Upper lobe of right lung (tissue), 1 donor: ENCODE measurements at places on chromosomes 6 and 20.

GRCh38 chr6:33781131-33781975, 7.6 kb downstream of the LEMD2 start:
- DNase-seq: no peak

DNA sequence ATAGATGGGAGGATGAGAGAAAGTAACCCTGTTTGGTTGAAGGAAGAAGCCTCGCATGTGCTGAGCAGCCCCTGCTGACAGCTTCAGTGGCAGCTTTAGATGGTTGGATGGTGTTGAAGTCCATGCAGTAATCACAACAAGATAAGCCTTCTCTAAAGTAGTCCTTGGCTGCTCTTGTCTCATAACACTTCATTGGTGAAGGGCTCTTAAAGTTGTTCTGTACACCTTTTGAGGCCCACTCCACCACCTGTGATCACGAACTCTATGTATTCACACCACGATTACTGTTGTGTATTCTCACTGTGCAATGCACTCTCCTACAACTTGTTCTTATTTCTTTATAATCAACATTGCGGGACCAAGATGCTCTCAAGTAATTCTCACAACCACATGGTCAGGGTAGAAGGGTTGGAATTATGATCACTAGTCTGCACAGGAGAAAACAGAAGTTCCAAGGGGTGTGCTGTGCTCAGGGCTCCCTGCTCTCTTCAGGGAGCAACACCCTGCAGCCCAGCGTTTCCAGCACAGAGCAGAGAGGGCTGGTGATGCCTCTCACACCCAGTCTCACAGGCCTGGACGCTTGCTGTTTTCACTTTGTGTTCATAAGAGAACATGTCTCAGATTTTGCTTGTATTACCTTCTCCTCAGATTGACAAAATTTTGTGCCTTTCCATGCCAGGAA, 294.4 kb downstream of the SMOC2 start:
- DNase-seq: no peak

DNA sequence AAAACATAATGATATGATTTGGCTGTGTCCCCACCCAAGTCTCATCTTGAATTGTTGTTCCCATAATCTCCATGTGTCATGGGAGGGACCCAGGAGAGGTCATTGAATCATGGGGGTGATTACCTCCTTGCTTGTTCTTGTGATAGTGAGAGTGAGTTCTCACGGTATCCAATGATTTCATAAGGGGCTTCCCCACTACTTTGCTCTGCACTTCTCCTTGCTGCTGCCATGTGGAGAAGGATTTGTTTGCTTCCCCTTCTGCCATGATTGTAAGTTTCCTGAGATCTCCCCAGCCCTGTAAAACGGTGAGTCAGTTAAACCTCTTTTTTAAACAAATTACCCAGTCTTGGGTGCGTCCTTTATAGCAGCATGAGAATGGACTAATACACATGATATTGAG, 156.8 kb upstream of the PLCB4 start:
- DNase-seq: no peak

DNA sequence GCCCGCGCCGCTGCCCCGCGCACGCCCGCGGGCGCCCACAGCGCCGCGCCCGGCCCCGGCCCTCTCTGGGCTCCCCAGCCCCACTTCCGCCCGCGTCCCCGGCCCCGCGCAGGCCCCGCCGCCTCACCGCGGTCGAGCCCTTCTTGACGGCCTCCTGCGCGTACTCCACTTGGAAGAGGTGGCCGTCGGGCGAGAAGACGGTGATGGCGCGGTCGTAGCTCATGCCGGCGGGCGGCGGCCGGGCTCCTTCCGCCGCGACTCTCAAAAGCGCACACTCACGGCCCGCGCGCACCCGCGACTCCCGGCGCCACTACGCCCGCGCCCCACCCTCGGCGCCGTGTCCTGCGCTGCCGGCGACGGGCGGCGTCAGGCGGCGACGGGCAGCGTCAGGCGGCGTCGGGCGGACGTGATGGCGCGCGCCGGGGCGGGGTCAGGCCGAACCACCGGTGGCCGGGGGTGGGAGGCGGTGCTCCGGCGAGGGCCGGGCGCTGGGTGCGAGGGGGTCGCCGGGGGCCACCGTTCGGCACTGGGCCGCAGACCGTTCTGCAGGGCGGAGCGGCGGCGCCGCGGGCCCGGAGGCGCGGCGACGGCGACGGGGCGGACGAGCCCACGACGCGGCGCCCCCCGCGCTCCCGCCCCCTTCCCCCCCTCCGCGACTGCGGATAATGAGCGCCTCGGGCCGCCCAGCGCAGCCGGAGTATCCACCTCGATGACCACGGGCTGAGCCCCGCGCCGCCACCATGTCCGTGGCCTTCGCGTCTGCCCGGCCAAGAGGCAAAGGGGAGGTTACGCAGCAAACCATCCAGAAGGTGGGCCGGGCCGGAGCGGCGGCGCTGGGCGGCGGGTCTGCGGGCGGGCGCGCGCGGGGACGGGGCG, at the start of the genes PSMA7 and SS18L1:
TSS of gene PSMA7 (minus strand) at position 314 of the 876 bp plus-strand sequence. CDS start at position 223, 91 bp downstream.
TSS of gene SS18L1 (plus strand) at position 689 of the 876 bp plus-strand sequence. CDS start at position 741, 52 bp downstream.
- peak; percentile 95 for DNase-seq

- no peak for DNase-seq
Measured at GRCh38 chr6:4186385-4186784, 51.0 kb upstream of the ECI2 start.

DNA sequence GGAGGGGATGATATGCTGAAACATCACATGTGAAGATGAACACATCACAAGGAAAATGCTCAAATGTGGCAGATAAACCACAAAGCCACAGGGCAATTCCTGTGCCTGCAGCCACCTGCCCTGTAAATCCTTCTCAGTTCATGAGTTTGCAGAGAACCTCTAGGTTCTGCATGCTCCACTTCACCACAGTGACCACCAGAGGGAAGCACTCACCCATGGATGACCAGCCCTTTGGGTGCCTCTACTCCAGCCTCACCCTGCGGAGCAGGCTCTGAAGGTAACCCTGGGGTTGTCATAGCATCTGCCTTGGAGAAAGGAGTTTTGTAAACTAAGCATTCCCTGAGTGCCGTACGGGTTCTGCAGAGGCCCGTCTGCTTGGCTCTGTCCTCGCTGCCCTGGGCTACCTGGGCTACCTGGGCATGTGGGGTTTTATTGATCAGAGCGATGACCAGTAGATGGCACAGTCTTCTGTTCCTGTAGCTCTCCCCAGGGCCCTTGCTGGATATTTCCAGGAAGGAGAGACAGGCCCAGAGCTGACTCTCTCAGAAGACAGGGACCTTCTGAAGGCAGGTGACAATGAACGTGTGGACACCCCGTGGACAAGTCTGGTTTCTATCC, 31.7 kb upstream of the CST1 start:
- DNase-seq: no peak

DNA sequence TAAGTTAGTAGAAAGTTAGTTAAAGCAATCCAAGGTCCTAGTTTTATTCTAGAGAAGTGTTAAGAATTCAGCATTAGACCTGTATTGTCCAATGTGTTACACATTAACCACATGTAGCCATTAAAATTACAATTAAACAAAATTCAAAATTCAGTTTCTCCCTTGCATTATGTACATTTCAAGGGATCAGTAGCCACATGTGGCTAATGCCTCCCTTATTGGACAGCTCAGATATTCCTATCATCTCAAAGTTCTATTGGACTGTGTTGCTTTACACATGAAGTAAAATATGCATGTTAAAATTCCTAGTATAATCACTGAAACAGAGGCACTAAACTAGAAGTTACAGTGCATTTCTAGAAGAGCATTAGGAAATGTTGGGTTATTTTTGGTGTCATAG, 107.2 kb upstream of the SCGN start:
- DNase-seq: no peak

GRCh38 chr6:29702519-29703103, 20.6 kb upstream of the HLA-F start:
- peak; percentile 77 for DNase-seq

DNA sequence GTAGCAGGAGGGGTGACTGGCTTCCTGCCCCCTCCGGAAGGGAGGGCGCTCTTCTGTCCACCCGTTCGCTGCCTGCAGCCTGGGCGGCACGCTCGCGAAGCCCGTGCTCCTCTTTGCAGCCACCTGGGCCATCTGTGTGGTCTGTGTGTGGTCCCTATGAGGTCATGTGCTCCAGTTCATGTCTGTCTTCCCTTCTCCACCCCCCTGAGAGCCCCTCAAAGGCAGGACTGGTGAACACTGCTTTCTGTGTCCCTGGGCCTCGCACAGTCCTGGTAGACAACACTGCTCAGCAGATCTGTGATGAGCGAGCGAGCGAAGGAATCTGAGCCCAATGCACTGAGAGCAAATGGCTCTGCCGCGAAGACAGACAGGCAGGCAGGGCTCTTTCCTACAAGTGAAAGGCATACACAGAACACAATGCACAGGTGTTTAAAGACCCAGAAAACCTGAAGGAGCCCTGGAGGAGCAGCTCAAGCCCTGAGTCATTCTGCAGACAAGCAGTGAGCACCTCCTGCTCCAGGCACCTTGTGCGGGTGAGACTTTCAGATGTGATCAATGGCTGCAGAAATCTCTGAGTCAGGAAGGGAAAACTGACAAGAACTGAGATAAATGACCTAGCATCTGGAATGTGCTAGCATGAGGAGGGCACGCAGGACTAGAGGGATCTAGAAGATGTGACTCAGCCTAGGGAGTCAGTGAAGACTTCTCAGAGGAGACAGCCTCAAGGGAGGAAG, 27.1 kb downstream of the PPP1R3G start:
- no peak for DNase-seq

GRCh38 chr20:15163632-15164031, 826.2 kb upstream of the FLRT3 start:
- DNase-seq: no peak

GRCh38 chr20:49045440-49046086, 549 bp upstream of the CSE1L start:
- peak; percentile 74 for DNase-seq

GRCh38 chr6:45822873-45823272, 192.8 kb downstream of the CLIC5 start:
- no peak for DNase-seq

- no peak for DNase-seq
Measured at GRCh38 chr6:105872249-105872648, 213.9 kb upstream of the PRDM1 start.

- no peak for DNase-seq
Measured at GRCh38 chr6:50093938-50094272, 44.2 kb upstream of the DEFB112 start.

- DNase-seq: no peak
Measured at GRCh38 chr20:50282592-50283241, 92.1 kb downstream of the CEBPB start.

- DNase-seq: no peak
Measured at GRCh38 chr6:128415387-128415786, 105.0 kb downstream of the PTPRK start.

DNA sequence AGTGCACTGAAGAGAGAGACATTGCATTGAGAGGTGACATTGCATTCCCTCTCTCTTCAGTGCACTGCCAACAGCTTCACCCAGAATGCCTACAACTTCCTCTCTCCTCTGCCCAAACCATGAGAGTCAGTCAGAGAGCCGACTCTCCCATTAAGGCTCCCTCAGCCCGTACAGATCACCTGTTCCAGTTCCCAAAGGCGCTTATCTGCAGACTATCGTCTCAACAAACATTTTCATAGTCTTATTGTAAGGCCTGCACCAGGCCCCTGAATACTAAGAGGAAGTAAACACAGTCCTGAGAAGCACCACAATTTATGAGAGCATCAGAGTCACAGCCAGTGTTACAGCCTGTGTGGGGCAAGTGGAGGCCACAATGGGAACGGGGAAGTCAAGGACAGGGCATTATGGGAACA, 53.7 kb downstream of the GFOD1 start:
- DNase-seq: no peak

GRCh38 chr6:147054158-147054557, 150.1 kb upstream of the STXBP5 start:
- no peak for DNase-seq

DNA sequence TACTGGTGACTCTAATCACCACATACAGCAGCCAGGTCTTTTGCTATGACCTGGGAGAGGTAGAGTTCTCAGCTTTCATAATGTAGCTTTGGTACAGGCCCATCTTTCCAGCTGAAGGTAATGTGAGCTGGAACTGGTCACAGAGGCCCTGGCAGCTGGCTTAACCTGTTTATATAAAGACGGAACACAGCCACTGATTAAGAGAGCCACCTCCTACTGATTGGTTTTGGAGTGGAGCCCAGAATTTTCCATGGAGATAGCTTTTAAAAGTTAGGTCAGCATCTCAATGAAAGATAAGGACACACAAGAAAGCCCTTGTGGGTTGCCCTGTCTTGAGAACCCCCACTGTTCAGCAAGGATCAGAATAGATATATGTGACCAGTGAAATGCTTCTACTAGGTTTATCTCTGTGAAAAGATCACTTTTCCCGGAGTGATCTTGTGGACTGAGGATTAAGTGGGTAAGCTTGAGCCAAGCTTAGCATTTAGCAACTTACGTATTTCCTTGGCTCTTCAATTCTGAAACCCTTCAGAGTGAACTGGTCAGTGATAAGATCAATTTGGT, 213.7 kb upstream of the CITED2 start:
- DNase-seq: no peak

- DNase-seq: no peak
Measured at GRCh38 chr20:38985603-38986170, 23.5 kb downstream of the DHX35 start.

DNA sequence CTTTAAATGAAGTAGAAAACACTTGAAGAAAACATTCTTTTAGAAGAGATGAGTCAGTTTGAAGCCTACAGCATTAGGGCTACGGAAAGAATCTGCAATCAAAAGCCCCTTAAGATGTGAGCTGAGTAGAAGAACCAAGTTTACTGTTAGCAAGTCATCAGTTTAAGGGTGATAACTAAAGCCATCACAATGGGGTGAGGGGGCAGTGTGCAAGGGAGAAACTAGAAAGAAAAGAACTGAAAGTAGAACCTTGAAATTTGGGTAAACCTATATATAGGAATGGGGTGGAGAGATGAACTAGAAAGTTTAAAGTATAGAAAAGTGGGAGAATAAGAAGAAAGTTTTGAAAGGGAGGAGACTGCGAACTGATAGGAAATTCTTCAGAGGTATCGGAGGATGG, 212.9 kb downstream of the COL19A1 start:
- DNase-seq: no peak

DNA sequence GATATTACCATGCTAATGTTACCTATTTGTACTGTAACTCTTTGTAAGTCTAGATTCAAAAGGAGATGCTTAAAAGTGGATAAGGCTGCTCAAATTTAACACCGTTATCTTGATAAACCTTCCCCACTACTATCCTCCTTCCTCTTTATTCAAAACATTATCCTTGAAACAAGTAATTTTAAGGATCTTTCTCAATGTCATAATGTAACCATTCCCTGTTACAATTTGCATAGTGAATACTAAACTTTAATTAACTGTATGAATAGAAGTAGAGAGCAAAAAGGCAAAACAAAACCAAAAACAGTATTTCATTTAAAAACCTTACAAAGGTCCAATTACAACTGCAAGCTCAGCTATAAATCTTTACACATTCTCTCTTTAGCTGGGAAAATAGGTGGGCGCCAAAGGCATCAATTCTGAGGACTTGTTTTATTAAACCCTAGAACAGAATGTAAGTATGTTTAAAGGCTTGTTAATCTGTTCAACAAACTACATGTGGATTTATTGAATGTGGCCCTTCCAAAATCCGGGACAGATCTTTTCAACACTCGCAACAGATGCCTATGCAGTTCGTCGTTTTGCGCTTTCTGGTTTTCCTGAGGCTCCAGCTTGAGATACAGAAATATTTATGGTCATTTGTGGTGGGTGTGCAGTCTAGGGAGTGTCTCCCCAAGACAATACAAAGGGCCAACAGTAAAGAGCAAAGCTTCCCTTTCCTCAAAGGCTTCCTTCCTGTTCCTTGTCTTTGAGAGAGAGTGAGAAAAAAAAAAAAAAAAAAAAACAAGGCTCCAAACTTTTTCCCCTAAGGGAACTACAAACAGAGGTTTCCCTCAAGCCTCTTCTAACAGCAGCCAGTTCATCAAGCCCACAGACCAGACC, 15.1 kb downstream of the KIF13A start:
- DNase-seq: no peak

- no peak for DNase-seq
Measured at GRCh38 chr6:17354700-17355403, 38.5 kb upstream of the CAP2 start.

- DNase-seq: no peak
Measured at GRCh38 chr6:15533379-15534026, 129.3 kb downstream of the DTNBP1 start.
